ENCODE measurements at places on chromosomes 11 and 22.

DNA sequence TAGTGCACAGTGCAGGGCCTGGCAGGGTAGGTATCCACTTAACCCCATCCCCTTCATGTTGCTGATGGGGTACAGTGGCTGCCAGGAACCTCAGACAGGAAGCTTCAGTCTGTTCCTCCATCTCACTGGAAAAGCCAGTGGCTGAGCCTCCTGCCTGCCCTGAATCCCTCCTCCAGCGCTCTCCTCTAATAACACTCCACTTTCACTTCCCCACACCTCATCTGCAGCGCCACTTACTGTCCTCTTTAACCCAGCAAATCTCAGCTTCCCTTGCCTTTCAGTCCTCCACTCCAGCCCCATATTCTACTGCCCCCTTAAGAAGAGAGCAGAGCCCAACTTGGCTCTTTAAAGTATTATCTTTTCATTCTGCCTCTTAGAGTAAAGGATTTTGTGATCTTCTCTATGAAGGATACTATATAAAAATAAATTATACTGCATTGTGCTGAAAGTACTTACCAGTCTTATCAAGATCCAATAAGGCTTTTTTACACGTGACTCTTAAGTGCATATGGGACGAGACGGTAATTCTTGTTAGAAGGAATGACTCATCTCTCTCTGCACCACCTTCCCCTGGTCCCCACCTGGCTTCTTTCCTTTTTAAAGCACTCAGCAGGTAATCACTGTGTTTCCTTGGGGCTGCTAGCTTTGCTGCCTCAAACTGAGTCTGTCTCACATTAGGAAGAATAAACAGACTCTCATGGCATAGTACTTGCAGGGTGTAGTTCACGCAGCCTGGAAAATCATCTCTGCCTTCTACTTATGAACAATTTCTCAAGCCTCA is 238.0 kb upstream of the NARS2 start:
- no peak for DNase-seq

DNA sequence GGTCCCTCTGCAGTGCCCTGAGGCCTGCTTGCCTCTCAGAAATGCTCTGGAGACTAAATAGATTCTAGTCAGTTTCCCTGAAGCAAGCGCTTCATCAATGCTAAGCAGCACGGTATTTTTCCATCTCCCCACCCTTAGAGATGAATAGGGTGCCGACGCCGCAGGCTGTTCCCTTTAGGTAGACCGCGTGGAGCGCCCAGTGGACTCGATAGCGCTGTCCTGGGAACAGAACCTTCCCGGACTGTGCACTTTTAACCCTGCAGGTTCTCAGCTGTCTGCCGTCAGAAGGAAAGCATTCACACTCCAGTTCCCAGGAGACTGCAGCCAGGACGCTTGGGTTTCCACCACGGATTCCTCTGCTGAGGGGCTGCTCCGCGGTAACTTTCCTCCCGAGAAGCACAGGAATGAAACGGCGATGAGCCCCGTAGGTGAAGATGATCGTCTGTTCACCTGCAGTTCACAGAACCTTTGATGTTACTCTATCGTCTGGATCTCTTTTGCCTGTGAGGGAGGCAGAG is 9.1 kb upstream of the KCNJ1 start:
- no peak for DNase-seq

DNA sequence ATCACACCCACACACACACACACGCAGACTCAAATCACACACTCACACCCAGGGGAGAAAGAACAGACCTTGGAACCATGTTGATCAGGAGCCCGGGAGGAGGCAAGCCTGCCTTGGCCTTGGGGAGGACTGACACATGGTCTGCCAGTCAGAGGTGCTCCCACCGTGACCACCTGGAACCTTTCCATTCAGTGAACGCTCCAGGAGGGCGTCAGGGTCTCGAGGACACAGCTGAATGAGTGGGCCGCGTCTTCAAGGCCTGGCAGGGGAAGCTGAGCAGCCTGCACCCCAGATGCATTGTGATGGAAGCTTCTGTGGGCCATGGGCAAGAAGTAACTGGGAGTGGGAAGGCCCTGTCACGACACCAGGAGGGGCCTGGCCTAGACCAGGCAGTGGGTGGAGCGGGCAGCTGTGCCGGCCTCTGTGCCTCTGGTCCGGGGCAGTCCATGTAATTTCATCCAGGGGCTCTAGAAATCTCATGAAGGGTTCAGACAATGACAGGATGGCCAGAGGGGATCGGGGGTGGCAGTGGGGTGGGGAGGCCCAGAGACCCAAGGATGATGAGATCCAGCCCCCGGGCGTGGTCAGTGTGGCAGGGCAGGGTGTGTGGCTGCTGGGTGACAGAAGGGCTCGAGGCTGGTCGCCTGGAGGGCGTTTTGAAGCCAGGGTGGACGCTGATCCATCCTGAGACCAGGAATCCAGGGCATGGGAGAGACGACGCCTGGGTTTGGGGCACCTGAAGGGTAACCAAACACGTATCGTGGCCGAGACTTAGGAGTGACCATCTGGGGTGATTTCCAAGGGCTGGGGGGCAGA is 53.7 kb downstream of the IGF2 start:
- no peak for DNase-seq

DNA sequence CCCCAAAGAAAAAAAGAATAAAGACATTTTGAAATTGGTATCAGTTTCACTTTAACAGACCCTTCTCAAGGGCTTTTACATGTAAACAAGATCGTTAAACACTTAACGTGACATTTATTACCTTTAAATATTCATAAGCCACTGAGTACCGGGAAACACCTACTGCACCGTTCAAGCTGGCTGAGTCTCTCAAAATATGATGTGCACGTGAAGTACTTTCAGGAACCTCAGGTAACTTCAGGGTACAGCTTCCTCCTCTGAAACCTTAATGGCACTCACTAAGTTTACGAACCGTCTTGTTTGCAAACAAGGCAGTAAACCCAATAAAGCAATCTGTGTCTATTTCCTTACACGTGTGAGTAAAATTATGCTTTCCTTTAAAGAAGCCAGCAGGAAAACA is 105.5 kb upstream of the TENM4 start:
- no peak for DNase-seq

- DNase-seq: peak; percentile 3
Measured at GRCh38 chr11:115817844-115818468, 313.7 kb upstream of the CADM1 start.

DNA sequence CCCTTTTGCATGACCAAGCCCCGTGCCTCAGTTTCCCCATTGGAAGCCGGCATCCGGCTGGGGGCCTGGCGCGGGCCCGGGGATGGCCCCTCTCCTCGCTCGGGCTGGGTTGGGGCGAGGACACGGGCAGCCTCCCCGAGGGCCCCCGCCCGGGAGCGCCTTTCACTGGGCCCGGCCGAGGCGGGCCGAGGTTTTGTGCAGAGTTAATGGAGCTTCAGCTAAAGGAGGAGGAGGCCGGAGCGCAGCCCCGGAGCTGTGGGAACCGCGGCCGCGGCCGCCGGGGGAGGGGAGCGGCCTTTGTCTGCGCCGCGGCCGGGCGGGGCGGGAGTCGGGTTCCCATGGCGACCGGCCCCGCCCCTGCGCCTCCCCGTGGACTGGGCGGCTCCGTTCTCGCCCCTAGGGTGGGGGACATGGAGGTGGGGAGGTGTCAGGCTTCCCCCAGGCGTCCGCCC is 1.4 kb upstream of the MAPK11 start:
- no peak for DNase-seq

GRCh38 chr11:31107649-31108048 is 261.9 kb downstream of the DCDC1 start:
- DNase-seq: no peak
